Naive thymus-derived CD8-positive, alpha-beta T cell (primary cell): ENCODE measurements at places on chromosomes 16 and 17.

GRCh38 chr17:4785311-4786105 lies 656 bp downstream of the VMO1 start:
- no peak for DNase-seq

- DNase-seq = no peak
These were observed 3.3 kb downstream of the FBXL16 start for GRCh38 chr16:702341-702740.

- DNase-seq = no peak
These were observed 14.2 kb upstream of the SLC6A2 start for GRCh38 chr16:55641430-55642056.

DNA sequence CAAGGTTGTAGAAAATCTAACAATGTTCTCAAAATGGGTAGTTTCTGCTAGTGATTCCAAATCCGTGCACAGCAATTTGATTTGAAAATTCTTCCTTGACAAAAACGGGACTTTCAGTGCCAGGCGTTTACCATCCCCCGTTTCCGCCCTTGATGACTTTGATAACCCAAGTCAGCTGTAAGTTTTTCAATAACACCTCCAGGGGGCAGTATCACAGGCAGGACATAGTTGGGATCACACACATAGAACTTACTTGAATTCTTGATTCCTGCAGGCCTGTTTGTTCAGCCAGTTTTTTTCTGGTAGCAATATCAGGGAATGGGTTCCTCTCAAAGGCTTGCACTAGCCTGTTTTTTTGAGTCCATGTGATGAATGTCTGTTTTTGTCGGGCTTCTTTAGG lies 5.6 kb downstream of the DUXB start:
- DNase-seq = no peak

DNA sequence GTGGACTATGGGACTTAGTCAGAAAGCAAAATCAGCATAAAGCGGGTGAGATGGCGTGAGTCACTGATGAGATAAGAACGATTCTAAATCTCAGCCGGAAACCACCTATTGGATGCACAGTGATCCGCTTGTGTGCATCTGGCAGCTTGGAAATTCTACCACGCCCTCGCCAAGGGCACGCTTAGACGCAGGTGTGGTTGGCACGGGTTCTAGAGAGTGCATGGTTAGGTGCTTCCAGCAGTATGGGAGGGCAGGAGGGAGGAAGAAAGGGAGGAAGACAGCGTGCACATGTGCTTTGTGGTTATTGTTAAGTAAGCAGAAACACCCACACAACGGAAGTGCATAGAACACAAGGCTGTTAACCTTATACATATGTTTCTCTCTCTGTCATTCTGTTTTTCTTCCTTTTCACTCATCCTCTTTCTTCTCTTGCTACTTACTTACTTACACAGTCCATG lies 374.0 kb upstream of the ASIC2 start:
- DNase-seq = no peak

DNA sequence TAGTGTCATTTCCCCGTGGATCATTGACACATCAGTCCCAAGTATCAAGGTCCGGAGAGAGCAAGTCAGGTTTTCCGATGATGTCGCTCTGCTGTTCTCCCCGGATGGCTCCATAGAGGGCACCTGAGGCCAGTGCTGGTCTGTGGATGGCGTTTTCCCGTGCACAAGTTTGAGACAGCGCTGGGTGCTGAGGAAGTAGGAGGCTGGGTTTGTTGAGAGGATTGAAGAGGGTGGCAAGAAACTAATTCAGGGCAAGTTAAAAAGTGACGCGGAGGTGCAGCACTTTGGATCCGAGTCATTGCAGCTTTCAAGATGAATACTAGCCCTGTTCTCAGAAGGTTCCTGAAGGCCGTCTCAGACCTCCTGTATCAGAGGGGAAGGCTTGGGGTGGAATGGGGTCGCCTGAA lies 7.7 kb downstream of the NUBP1 start:
- DNase-seq = no peak

GRCh38 chr16:20344611-20345010 lies 7.9 kb downstream of the UMOD start:
- DNase-seq = no peak

- no peak for DNase-seq
These were observed 23.4 kb upstream of the ZFHX3 start for GRCh38 chr16:73071131-73071940.

DNA sequence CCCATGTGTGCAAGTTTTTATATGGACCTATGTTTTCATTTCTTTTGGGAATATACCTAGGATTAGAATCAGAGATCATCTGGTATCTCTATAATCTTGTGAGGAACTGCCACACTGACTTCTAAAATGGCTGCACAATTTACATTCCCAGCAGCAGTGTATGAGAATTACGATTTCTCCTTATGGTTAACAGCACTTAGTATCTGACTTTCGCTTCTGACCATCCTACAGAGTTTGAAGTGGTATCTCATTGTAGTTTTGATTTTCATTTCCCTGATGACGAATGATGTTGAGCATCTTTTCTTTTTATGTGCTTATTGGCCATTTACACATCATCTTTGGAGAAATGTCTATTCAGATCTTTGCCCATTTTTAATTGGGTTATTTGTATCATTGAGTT lies 10.0 kb downstream of the C16orf96 start:
- DNase-seq = no peak

DNA sequence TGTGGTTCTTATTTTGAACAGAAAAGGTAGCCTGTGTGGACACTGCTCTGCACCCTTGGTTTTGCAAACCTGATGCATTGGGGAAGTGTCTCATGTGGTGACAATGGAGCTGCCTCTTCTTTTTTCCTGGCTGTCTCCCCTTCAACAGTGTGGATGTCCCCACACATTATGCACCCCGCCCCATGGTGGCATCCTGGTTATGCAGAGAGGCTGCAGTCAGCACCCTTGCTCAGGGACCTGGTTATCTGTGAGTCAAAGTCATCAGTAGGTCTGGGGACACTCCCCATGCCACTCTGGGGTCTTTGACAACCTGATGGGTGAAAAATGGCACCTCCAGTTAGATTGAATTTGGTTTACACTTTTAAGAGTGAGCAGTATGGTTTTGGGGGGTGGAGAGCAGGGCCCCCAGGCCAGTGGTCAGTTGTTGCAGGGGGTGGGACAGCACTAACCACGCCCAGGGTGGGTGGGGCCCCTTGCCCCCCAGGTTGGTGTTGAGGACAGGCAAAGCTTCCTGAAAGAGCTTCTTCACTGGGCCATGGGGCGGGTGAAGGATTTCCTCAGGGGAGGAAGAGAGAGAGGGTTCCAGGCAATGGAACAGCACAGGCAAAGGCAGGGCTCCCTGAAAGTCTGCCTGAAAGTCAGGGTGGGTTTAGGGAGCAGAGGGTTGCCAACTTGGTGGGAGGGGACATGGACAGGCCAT lies 24.6 kb upstream of the KCNJ12 start:
- DNase-seq = no peak

- no peak for DNase-seq
These were observed 378.1 kb downstream of the HAPSTR1 start for GRCh38 chr16:9469512-9469911.

DNA sequence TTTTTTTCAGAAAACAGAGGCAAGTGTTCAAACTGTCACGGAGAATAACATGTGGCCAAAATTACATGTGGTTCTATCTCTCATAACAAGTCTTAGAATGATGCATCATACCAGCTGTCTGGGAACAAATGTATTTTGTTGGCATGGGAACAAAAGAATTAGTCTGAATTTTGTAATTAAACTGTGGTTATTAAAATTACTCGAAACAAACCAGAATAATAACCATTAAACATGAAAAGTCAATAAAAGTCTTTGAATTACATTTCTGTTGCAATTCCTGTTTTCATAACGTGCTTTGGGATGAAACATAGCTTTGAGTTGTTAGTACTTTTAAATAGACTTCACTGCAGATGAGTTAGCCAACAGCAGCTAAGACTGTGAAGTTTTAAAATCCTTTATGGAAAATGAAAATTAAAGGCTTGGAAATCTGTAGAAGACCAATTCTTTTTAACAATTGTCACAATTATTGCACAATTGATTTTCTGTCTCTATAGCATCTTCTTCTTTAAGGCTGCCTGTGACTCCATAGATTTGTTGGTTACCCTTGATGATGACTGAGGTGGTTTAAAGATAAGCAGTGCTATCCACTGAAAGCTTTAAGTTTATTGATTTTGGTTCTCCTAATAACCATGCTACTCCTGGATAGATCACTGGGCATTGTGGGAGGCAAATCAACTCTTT lies 117.9 kb upstream of the AXIN2 start:
- no peak for DNase-seq

GRCh38 chr17:55037828-55038227 lies 69.3 kb downstream of the STXBP4 start:
- no peak for DNase-seq

- DNase-seq = no peak
These were observed 67.4 kb downstream of the MYO18A start for GRCh38 chr17:29112771-29113295.

- no peak for DNase-seq
These were observed 25.5 kb downstream of the SERPINF1 start for GRCh38 chr17:1787301-1787902.

- DNase-seq = no peak
These were observed 22.5 kb upstream of the DYNLL2 start for GRCh38 chr17:58060596-58061191.

DNA sequence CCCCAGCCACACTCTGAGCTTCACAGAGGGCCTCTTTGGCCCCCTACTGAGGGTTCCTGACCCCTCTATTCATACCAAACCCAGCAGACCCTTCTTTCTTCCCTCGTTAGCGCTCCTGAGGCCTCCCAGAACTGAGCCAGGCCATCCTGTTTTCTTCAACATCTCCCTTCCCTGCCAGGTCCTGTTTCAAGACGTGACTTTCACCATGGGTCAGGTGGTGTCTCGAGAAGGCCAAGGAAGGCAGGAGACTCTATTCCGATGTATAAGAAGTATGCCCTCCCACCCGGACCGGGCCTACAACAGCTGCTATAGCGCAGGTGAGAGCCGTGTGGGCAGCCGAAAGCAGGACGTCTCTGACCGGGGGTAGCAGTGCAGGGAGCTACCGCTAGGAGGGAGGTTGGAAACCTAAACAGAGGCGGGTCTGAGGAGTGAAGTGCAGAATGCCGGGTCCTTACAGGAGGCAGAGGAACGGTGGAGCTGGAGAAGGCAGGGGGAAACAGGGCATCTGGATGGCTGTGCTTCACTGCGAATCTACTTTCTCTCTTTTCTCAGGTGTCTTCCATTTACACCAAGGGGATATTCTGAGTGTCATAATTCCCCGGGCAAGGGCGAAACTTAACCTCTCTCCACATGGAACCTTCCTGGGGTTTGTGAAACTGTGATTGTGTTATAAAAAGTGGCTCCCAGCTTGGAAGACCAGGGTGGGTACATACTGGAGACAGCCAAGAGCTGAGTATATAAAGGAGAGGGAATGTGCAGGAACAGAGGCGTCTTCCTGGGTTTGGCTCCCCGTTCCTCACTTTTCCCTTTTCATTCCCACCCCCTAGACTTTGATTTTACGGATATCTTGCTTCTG lies 1.3 kb upstream of the SENP3 start:
- DNase-seq = peak; percentile 52

DNA sequence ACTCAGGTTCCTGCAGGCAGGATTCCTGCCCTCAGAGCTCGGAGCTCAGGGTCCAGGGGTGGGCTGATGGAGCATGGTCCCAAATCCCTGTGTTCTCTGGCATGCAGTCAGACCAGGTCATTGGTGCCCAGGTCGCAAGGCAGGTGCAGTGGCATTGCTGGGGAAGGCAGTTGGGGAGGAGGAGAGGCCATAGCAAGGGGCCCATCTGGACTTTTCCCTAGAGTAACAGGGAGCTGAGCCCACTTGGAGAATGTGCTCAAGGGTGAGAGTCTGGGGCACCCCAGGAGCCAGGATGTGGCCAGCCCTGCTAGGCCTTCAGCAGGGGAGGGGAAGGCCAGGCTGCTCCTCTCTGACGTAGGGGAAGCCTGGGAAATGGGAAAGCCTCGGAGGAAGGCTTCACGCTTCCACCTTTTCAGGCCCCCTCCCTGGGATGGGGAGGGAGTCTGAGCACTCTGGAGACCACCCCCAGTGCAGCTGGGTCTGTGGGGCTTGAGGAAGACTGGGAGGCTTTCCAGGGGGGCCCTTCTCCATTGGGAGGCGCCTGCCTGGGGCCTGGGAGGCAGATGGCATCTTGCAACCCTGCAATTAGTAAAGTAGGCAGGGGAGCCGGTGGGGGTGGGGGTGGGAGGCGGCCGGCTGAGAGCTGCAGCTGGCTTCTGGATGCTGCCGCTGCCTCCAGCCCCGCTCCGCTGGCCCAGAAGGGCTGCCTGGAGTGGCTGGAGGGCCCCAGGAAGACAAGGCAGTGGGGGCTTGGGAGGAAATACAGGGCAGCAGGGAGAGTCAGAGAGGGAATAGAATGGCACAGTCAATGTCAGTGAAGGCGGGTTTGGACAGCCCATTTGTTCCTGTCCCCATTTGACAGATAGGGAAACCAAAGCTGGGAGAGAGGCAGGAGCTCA lies 21.1 kb upstream of the DOK4 start:
- DNase-seq = no peak

- no peak for DNase-seq
These were observed 50.4 kb upstream of the CIBAR2 start for GRCh38 chr16:85162478-85163277.

- DNase-seq = no peak
These were observed 88.5 kb downstream of the CLEC16A start for GRCh38 chr16:11032922-11033291.

GRCh38 chr17:49872754-49873377 lies 25.0 kb upstream of the TAC4 start:
- no peak for DNase-seq

DNA sequence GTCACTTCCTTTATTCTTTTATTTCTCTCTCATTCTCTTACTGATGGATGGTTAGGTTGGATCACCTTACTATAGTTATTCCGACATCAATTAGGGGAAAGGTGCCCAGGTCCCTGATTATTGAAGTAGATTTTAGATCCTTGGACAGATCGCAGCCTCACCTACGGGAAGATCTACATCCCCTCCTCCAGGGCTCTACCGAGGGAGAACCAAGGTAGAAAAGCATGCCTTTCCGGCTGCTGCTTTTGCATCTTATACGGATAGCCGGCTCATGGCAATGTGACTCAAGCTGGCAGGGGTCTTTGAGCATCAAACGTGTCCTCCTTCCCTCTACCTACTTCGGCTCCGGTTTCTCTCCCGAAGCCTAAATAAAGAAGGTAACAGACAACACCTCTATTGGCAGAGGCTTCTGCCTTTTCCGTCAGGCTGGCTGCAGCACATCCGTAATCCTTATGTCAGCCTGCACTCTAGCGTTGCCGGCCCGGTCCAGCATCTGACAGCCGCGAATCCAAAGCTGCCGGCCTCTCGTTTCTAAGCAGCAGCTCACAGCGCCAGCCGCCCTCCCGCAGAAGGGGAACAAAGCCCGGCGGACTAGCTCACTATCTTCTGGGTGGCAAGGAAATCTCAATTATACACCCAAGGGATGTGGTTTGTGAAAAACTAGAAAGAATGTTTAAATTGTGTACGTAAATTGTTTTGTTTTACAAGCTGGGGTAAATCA lies 46.9 kb downstream of the IRX6 start:
- DNase-seq = no peak
